ENCODE measurements at places on chromosomes 2 and 18.

- DNase-seq: no peak
Measured at GRCh38 chr2:96115631-96116423, 544 bp downstream of the ADRA2B start.

GRCh38 chr2:100321179-100321865 is 979 bp downstream of the LONRF2 start:
- no peak for DNase-seq

DNA sequence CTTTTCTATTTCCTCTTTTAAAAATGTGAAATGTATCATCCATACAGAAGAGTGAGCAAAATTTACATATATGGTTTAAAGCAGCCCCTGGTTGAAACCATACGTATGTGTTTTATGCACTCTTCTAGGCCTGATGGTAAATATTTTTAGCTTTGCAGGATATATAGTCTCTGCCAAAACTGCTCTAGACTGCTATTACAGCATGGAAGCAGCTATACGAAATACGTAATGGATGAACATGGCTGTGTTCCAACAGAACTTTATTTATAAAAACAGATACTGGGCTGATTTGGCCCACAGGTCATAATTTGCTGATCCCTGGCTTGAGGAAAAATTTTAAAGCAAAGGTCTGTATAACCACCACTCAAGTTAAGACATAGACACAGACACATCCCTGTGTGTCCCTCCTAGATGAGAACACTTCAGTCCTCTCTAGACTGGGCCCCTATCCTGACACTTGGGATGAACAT is 42.5 kb upstream of the ATP8B1 start:
- no peak for DNase-seq

DNA sequence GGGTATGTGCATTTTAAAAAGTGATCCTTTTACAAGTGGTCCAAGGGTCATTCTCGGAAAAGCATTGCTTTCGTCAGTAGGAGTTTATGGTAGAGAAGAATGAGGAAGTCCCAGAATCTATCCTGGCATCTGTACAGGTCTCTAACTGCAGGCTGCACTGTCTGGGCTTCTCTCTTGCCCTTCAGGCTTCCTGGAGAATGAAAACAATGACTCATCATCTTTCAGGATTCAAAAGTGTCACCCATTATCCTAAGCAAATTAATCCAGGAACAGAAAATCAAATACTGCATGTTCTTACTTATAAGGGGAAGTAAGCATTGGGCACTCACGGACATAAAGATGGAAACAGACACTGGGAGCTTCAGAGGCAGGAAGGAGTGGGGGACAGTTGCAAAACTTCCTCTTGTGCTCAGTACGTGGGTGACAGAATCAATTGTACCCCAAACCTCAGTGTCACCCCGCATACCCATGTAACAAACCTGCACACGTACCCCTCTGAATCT is 60.2 kb upstream of the TXNDC2 start:
- DNase-seq: no peak

DNA sequence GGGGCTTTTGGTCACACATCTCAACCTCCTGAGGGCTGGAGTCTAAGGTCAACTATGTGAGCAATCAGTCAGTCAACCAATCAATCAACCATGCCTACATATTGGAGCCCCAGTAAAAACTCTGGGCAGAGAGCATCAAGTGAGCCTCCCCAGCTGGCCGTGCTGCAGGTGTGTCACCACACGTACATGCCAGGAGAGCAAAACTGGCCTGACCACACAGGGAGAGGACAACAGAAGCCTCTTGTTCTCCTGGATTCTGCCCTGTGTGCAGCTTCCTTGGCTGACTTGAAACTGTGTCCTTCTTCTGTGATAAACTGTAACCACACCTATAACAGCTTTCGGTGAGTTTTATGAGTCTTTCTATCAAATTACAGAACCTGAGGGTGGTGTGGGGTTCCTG is 25.9 kb downstream of the GPR35 start:
- DNase-seq: no peak

- DNase-seq: no peak
Measured at GRCh38 chr2:24365826-24366225, 5.5 kb upstream of the ITSN2 start.

GRCh38 chr2:144708626-144709025 is 188.7 kb upstream of the ZEB2 start:
- no peak for DNase-seq

- no peak for DNase-seq
Measured at GRCh38 chr2:206611191-206611590, 31.1 kb upstream of the FAM237A start.

DNA sequence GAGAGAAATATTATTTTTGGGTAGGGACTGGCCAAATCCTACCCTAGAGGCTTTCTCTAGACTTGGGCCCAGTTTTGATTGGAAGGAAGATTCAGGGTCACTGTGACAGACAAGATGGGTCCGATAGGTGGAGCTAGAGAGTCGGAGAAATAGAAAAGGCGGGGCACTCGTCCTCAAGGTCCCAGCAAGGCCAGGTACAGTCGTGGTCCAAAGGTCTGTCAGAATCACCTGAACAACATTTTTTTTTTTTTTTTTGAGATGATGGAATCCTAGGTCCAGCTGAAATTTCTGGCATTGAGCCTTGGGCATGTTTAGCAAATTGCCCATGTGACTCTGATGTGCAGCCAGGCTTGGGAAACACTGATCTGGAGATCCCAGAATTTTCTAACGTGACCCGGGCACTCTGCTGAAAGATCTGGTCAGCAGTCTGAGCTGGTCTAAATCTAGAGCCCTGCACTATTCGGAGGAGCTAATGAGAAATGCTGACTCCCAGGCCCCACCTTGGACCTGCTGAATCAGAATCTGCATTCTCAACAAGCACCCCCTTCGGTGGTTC is 23.0 kb upstream of the NTSR2 start:
- DNase-seq: peak; percentile 40

DNA sequence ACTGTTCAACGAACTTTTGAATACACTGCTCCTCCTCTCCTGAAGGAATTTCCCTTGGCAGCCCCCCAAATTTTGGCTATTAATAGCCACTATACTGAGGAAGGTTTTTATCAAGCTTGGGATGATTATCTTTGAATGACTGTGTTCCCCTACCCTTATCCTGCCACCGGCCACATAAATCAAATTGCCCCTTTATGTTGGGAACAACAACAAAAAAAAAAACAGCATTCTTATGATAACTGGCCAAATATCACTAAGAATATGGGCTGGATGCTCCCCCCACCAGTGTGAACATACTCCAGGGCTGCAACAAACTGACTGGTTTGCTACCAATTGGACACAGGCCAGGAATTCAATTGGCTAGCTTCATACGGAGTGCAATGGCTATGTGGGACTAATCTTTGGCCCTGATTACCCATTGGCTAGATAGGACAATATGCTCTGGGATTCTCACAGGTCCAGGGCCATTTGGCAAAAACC is 20.6 kb downstream of the DUSP11 start:
- no peak for DNase-seq

- DNase-seq: no peak
Measured at GRCh38 chr2:121501554-121501953, 29.1 kb upstream of the RNU4ATAC start.

Data from activated T-cell treated with anti-CD3 and anti-CD28 coated beads for 48 hours (primary cell).